Left colon (tissue), 2 donors: ENCODE measurements at places on chromosomes 5 and 9.

DNA sequence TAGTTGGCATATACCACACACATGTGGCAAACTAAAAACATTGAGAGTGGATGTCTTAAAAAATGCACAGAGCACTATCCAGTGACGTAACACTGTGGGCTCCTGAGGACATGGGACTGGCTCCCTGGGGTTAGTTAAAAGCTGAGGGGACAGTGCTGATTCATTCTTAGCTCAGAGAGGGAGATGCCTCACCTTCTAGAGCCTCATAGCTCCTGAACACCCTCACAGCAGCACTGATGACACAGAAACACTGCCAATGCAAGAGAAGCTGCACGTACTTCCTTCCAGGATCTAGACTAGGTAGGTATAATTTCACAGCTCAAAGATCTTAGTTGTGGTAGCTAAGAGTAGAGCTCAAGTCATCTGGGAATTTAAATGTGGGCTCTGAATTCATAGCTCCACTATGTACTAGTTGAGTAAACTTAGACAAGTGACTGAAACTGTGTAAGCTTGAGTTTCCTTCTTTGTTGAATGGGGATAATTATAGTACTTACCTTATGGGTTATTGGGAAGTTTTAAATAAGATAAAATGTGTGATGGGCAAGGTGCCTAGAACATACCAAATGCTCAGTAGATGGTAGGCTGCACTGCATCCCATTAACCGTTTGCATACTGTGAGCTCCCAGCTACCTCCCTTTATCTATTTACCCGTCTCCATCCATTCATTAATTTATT is 279.9 kb downstream of the ASTN2 start:
- DNase-seq: no peak

DNA sequence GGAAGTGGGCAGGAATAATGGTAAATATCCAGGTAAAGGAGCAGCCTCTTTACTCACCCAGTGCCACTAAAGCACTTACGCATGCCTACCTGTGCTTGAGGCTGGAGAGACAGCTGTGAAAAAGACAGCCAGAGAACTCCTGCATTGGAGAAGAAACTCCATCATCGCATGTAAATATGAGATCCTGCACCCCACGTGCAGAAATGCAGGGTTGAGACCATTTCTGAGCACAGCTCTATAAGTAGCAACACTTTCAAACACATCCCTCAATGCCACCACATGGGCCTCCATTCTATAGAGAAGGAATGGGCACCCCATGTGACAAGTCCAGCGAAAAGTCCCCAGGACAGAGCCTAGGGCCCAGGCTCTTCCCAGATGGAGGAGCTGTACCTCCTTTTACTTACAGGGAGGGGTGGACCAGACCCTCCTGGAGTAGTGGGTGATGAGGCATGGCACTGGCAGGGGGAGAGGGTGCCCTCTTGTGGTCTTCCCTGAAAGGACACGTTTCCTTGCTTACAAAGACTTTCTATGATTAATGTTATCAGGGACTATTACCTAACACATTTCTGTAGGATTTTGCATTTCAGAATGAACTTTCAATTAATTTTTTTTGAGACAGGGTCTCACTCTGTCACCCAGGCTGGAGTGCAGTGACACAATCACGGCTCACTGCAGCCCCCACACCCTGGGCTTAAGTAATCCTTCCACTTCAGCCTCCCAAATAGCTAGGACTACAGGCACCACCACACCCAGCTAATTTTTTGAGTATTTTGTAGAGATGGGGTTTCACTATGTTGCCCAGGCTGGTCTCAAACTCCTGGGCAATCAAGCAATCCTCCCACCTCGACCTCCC is 55.3 kb upstream of the IL17B start:
- no peak for DNase-seq

DNA sequence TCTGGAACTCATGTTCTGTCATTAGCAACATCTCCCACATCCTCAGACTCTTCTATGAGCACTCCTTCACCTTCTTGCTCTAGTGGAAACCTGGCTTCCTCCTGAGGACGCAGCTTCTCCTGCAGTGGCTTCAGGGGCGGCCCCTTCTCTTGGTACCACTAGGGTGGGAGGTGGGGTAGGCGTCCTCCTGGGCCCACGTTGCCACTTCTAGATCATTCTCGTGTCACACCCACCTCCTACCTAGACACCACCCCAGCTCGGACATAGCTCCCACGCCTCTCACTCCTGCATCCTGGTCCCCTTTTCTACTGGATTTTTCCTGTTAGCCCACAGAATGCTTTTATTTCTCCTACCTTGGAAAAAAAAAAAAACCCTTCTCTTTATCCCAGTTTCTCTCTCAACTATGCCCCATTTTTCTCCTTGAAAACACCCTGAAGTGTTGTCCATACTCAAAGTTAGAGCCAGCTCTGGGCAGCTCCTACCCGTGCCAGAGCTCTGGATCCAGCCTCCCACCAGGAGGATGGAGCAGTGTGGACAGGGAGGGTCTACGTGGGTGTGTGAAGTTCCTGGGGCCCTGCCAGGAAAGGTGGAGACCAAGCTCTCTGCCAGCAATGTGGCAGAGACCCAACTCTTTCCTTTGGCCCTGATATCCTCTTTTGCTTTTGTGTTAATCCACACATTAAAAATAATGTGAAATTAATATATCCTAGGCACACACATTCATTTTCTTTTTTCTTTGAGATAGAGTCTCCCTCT is 179.2 kb downstream of the HSPA4 start:
- DNase-seq: no peak

- no peak for DNase-seq
Measured at GRCh38 chr5:76622973-76623596, at the start of gene F2RL2. Gene F2RL2 (minus strand): TSS chr5:76623403. CDS start chr5:76623230, 173 bp downstream.

DNA sequence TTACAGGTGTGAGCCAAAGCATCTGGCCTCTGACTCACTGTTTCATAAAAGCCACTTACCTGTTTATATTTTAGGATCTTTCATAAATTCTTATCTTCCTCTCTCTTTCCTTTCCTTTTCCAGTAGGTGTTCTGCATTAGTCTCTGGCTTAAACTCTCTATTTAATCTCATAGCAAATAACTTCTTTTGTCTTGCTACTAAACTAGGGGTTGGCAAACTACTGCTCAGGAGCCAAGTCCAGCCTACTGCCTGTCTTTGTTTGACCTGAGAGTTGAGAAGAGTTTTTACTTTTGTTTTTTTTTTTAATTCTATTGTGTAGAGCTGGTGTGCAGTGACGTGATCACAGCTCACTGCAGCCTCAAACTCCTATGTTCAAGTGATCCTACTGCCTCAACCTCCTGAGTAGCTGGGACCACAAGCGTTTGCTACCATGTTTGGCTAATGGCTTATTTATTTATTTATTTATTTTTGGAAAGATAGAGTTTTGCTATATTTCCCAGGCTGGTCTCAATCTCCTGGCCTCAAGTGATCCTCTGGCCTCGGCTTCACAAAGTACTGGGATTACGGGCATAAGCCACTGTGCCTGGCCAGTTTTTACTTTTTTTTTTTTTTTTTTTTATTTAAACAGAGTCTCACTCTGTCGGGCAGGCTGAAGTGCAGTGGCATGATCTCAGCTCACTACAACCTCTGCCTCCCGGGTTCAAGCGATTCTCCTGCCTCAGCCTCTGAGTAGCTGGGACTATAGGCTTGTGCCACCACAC is 5.4 kb upstream of the NDFIP1 start:
- DNase-seq: no peak
